ENCODE measurements at places on chromosomes 6 and 20.

DNA sequence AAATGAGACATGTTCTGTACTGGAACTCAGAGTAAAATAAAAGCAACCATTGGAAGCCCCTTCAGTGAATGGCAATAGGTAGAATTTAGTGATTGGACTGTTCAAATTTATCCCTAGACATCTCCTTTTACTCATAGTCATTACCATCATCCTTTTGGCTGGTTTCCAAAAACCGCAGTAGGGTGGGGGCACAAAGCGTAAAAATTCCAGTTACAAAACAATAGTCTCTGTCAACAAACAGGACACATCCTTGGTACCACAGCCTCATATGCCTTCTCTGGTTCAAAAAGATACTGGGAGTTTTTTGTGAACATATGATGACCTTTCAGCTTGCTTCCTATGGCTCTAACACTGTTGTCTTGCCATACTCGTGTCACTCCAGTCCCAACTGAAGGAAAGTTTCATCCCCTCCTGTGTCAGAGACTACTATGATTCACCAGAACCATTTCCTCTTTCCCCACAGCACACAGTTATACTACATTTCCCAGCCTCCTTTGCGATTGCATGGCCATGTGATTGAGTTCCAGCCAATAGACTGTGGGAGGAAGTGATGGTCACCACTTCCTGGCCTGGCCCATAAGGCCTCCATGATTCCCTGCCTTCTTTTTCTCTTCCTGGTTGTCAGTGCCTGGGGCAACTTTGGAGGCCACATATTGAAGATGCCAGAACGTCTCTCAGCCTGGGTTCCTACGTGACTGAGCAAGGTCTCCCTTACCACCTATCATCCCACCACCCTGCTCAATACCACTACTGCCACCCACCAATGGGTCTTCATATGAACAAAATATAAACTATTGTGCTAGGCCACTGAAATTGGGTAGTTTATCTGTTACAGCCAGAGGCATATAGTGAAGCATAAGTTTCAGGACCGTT is 162.4 kb downstream of the ID4 start:
- DNase-seq, result peak; percentile 36

DNA sequence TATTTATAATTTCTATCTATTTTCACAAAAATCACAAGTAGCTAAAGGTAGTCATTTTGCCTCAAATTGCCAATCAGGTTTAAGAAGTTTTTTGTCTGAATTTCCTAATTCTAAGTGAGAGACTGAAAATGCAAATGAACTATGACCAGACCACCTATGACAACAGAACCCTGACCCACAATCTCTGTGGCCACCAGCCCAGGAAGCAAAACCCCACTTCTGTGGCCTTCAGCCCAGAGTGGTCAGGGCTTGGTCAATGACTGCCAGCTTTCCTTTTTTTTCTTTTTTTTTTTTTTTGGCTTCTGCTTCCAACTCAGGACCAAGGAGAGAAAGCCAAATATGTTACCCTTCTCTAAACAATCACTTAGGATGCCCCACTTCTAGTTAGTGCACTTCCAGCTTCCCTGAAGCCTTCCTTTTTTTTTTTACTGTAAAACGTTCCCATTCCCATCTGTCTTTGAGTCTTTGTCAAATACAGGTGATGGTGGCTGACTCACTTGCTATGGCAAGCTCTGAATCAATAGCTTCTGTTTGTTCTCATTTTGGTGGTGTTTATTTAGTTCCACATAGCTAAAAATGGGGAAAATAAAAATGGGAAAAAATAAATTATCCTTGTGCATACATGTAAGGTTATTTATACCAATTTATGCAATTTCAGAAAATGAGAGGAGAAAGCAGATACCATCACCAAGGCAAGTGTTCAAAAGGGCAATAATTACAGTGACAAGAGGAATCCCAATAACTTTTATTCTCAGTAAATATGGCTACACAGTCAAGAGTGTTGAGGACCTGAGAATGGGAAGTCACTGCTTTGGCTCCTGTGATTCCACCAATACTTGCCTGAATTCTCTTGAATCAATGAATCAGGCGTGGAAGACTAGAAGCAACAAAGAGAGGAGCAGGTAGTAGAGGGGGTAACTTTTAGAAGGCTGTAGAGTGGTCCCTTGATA is 170.3 kb upstream of the PDE7B start:
- no peak for DNase-seq

DNA sequence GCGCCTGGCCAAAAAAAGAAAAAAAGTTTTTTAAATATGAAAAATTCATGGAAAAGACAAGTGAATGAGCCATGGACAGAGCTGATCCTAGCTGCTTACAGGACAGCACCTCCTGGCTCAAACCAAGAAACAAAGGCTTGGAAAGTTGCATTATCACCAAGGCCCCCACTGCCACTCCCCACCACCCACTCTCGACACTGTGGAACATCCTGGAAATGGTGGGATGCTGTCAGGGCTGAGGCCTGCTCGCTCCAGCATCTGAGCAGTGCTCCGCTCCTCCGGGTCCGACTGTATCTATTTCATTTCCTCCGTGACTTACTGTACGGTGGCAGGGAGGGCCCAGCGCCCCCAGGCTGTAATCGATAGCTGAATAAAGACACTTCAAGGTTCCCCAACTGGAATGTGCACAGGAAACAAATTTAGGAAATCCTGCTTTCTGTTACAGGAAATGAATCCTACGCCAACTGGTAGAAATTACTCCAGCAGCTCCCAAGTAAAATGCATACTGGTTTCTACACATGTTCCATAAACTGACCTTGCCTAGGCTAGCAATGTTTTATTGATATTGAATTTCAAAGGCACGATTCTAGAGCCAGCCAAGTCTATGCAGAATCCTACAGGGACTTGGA is 109.5 kb upstream of the NFATC2 start:
- no peak for DNase-seq

DNA sequence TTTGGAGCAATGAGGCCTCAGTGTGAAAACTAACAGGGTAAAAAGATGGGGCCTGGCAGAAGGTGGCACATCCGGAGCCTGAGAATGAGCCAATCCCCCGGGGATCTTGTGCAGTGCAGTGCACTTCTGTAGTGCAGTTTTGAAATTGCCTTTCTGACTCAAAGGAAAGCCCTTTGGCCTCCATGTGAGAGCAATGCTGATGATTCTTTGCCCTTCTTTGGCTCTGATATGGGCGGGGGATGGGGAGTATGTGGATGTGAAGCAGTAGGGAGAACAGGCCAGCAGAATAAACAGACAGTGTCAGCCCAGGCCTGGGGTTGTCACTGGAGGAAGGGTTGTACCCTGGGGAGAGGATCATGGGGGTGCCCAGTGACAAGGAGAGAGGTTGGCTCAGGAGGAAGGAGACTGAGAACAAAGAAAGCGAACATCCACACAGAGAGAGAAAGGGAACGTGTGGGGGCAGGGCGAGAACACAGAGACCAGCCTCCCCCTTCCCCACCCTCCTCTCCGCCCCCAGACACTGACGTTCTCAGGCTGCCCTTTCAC is 351.2 kb downstream of the CDC5L start:
- DNase-seq, result no peak

GRCh38 chr6:113433335-113433991 is 423.7 kb upstream of the MARCKS start:
- DNase-seq, result no peak
